Stimulated activated CD8-positive, alpha-beta memory T cell treated with anti-CD3 and anti-CD28 coated beads, Interleukin-2, amount 100 ng/mL, for 1 hour (primary cell): ENCODE measurements at places on chromosomes 4 and X.

DNA sequence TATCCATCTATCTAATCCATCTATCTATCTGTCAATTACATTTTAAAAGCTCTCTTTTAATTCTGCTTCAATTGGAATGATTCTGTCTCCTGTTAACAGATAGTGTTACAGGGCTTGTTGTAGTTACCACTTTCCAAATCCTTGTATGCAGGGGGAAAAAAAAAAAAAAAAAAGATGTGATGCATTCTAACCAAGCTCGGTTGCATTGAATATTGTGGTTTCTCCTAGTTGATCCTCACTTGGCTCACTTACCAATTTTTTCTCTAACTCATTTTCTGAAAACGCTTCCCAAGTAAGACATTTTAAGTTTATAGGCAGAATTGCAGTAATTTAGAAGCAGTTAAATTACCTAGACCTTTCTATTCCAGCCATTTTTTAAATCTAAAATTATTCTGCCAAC is 327.9 kb upstream of the PITX2 start:
- DNase-seq, result no peak

- no peak for DNase-seq
Measured at GRCh38 chr4:39834269-39834668, 136.3 kb downstream of the UBE2K start.

GRCh38 chrX:15398874-15399273 is 14.7 kb upstream of the VEGFD start:
- DNase-seq, result no peak

GRCh38 chr4:48450740-48451139 is 32.4 kb upstream of the SLC10A4 start:
- no peak for DNase-seq

DNA sequence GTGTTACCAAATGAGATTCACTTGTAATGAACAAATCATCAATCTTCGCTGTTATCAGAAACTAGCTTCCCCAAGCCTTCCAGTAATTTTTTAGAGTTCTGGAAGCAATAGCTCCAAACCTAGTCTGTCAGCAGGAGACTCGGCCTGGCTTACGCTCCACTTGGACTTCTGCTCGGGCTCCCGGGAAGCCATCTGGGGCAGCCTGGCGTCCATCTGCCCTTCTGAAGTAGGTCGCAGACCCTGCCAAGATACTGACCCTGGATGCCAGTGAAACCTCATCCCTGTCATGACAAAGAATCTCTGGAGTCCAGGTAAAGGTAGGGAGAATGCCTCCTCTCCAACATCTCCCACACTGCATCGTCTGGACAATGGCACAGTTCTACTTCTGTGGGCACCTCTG is 493.8 kb upstream of the ZFP42 start:
- DNase-seq, result no peak

DNA sequence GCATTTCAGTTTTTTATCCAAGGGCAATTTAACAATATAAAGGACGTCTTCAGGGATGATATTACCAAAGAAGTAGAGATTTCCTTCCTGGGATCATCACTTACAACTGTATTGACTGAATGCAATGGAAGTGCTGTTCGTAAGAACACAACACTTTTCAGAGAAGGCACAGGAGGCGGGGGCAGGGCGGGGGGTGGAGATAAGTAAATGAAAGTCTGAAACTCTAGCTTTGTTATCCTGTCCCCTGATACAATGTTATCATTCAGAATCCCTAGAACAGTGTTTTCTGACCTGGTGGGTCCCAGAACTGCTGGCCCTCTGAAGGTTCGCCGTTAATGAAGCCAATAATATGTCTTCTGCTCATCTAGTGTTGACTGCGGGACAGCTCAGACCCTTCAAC is 124.6 kb downstream of the NSUN7 start:
- no peak for DNase-seq

- DNase-seq, result no peak
Measured at GRCh38 chrX:54479136-54480111, 16.6 kb downstream of the FGD1 start.

DNA sequence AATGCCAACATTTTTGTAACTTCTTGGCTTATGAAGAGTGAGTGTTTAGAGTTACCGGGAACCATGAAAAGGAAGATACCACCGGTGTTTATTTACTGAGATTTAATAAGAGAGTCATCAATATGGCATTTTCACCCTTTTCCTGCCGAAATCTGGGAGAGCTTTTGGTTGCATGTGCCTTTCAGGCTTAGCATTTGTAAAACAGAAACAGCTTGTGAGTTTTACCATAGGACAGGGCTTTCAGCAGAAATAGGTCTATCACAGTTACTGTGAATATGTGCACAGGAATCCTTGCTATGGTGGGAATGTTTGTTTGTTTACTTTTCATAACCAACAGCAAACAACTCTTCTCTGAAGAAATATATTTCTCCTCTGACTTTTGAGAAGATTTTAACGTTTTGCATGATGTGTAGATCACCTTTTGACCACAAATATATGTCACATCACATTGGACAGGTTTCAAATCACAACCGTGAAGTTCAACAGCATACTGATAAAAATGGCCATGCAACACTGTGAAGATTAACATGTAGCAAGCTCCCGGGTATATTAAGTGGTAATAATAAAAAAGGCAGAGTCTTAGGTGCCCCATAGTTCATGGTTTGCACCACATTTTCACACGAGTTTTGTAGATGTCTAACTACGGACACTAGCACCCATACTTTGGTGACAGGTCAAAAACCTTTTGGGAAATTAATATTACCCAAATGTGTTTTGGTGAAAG is 21.3 kb downstream of the ARHGAP24 start:
- no peak for DNase-seq

- no peak for DNase-seq
Measured at GRCh38 chr4:143538979-143539669, 25.6 kb downstream of the SMARCA5 start.

DNA sequence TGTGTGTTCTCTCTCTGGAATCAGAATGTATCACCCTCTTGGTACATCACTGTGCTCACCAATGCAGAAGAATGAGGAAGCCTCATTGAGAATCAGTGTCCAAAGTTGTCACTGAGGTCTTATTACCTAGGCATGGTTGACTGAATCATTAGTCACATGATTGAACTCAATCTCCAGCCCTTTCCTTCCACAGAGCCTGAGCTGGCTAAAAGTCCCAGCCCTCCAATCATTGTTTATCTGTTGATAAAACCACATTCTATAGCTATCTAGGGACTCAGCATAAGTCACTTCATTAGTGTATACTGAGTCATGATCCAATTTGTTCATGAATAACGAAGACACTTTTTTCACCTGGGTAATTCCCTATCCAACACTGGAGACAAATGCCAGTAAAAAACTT is 396.8 kb downstream of the TRAM1L1 start:
- no peak for DNase-seq

GRCh38 chrX:130869239-130869638 is 33.8 kb downstream of the ENOX2 start:
- DNase-seq, result no peak

DNA sequence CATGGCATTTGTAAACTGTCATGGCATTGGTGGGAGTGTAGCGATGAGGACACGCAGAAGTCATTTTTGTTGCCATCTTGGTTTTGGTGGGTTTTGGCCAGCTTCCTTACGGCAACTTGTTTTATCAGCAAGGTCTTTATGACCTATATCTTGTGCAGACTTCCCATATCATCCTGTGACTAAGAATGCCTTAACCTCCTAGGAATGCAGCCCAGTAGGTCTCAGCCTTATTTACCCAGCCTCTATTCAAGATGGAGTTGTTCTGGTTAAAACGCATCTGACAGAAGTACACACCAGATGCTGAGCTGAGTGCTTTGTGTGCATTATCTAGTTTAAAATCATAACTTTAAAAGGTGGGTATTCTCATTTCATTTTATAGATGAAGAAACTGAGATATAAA is 268.8 kb upstream of the GALNT7 start:
- no peak for DNase-seq

GRCh38 chr4:189436207-189436606 is 504.5 kb upstream of the FRG1 start:
- DNase-seq, result no peak

GRCh38 chr4:55175779-55176231 is 50.4 kb upstream of the KDR start:
- DNase-seq, result no peak

DNA sequence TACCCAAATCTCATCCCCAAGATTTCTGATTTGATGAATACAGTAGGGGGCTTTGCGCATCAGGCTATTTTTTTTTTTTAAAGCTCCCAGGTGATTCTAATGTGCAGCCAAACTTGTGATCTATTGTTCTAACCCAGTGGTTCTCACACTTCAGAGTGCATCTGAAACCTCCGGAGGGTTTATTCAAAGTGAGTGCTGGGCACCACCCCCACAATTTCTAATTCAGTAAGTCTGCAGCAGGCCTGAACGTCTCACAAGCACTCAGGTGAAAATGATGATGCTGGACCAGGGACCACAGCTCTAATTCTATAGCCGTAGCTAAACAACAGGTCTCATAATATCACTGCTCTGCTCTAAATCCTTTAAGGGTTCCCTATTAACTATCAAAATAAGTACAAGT is 211.4 kb downstream of the FMR1NB start:
- DNase-seq, result no peak

DNA sequence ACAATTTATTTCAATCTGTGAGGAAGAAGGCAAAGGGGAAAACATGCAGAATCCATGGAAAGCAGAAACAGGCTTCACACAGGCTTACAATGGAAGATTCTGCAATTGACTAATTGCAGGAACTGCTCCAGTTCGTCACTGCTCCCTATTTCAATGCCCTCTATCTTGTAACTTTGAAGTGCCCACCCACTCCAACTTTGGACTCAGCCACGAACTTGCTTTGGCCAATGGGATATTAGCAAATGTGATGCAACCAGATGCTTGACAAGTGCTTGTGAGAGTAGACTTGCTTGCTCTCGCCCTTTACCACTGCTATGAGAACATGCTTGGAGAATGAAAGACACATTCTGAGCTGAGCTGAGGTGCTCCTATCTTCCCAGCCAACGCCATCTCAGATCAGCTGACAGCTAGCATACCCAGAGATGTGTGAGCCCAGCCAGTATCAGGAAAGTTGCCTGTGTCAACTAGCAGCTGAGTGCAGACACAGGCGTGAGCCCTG is 105.7 kb upstream of the PTCHD1 start:
- no peak for DNase-seq

DNA sequence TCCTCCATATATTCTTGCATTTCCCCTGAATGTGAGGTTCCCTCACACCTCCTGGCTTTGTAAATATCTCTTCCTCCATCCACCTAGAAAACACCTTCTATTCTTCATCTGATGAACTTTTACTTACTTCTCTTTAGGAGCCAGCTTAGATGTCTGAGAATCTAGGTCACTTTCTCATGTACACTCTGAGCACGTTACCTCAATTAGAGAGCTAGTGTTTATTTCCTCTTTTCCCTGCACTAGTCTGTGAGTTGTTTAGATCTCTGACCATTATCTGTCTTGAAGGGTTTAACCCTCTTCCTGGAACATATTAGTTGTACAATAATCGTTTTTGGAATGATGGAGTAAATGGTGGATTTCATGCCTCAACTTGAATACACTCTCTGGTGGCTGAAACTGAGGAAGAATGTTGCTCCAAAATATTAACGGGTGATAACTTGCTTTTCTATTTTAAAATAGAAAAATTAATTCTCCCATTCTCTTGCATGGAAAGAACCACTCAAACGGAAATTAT is 8.5 kb upstream of the NEIL3 start:
- DNase-seq, result no peak

GRCh38 chrX:72305286-72306084 is at the start of gene CITED1:
CITED1 (minus strand) TSS chrX:72305914; CDS start chrX:72302869, 3,045 bp downstream.
- no peak for DNase-seq

DNA sequence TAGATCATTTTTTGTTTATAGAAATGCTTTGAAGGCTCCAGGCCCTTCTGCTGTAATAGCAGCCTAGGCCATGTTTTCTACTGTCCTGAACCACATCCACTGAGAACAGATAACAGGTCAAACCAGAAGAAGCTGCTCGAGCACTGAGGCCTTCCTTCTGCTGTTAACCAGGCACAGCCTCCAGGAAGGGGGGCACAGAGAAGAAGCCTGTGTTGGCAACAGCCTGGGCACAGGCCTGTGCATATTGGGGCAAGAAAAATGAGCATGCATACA is 37.4 kb upstream of the PDK3 start:
- no peak for DNase-seq

DNA sequence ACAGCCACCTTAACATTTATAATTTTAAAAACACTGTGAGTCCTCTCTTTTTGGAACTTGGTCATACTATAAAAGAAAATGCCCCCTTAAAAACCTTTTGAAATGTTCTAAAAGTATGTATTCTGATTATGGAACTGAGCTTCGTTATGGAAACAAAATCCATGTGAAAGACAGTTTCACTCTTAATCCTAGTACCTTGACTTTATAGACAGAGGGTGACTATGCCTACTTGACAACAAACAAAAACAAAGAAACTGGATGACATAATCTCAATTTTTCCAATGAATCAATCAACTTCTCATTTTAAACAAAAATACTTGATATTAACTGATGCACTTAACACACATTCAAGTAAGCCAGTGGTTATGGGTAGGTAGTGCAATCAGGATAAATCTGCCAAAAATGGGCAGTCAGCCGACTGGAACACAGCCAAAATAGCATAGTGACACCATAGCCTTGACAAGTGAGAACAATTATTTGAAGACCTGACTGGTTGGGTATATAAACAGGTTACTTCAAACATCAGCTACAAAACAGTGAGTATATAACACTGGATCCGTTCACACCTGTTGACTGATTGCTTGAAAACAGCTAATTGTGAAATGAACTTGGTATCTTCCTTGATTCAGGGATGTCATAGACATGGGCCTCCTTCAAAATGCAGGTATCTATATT is 265.5 kb downstream of the PPP3CA start:
- no peak for DNase-seq

- no peak for DNase-seq
Measured at GRCh38 chrX:72269671-72270251, 7.3 kb downstream of the RPS4X start.

- no peak for DNase-seq
Measured at GRCh38 chr4:8346838-8347605, 77.5 kb downstream of the HTRA3 start.

DNA sequence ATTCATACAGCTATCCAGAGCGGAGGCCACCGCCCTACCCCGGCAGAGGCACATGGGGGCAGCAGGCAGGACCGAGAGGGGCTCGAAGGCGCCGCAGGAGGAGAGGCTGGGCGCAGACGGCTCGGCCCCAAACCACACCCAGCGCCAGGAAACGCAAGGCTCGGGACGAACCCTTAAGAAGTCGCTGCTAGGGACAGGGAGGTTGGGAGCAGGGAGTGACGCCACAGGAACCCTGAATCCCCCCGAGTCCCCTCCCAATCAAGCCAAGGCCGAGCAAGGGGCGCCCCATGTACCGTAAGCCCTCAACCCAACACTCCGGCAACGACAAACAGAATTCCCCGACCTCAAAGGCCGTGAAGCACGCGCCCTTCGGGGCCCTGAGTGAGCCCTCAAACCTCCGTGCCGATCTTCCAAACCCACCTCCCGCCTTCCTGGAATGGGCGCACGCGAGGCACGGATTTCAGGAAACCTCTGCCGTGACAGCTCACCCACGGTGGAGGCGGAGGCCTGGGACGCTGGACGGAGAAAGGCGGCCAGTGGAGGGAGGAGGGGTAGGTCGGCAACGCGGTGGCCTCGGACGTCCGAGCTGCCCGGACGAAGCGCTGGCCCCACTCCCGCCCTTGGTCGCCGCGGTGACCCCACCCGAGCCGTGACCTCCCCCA is 1.8 kb downstream of the ZFYVE28 start:
- DNase-seq, result no peak
